ENCODE measurements at places on chromosomes 6 and 20.

- no peak for DNase-seq
Measured at GRCh38 chr20:35560541-35560940, 18.7 kb downstream of the ERGIC3 start.

GRCh38 chr20:44641325-44641724 is 10.2 kb downstream of the ADA start:
- no peak for DNase-seq

GRCh38 chr6:33490621-33491020 is 36.2 kb downstream of the ZBTB9 start:
- DNase-seq, result no peak

- DNase-seq, result peak; percentile 50
Measured at GRCh38 chr6:15062516-15063252, 183.2 kb upstream of the JARID2 start.

Data from AG20443 (cell line).